ENCODE measurements at places on chromosomes 13 and 19.

DNA sequence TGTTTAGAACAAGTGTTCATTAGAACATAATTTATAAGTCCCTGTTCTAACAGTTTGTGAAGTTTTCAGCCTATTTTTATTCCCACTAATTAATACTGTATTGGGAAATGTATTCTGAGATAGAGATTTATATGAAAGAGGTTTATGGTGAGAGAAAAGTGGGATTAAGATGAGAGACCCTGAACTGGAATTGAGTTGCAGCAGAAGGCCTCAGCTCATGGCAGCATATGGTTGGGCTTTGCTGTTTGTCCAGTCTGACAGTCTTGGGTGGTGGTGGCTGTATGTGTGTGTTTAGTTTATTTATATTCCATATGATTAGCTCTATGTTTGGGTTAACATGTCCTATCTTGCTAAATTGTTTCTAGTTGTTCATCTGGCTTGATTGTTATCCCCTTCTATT, 575.1 kb downstream of the SLITRK5 start:
- DNase-seq, result peak; percentile 35

- no peak for DNase-seq
Observed at GRCh38 chr13:105936816-105937215, 598.6 kb downstream of the EFNB2 start.

DNA sequence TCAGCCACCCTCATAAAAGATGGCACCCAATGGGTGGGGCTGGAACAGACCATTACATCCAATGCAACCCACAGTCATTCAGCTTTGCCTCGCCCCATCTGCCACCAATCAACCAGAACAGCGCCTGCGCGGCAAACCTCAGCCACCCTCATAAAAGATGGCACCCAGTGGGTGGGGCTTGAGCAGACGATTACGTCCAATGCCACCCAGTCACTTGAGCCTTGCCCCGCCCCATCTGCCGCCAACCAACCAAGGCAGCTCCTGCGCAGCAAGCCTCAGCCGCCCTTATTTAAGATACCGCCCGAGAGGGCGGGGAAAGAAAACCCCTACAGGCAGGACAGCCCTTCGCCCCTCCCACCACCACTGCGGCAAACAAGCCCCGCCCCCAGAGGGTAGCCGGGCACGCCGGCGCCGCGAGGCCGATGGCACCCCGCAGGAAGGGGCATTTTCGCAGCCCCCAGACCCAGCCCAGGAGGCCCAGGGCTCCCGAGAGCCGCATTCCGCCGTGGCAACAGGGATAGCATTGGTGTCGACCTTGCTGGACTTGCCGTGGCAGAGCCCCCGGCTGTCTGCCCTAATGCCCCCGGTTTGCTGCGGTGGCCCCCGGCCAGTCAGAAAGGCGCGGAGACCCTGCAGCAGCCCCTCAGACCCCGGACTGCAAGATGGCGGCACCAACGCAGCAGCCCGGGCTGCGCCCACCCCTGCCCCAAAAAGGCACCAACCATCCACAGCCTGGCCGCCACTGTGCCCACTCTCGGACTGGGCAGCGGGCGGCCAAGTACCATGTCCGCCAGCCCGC, 675 bp downstream of the PEG3 start:
- DNase-seq, result no peak

DNA sequence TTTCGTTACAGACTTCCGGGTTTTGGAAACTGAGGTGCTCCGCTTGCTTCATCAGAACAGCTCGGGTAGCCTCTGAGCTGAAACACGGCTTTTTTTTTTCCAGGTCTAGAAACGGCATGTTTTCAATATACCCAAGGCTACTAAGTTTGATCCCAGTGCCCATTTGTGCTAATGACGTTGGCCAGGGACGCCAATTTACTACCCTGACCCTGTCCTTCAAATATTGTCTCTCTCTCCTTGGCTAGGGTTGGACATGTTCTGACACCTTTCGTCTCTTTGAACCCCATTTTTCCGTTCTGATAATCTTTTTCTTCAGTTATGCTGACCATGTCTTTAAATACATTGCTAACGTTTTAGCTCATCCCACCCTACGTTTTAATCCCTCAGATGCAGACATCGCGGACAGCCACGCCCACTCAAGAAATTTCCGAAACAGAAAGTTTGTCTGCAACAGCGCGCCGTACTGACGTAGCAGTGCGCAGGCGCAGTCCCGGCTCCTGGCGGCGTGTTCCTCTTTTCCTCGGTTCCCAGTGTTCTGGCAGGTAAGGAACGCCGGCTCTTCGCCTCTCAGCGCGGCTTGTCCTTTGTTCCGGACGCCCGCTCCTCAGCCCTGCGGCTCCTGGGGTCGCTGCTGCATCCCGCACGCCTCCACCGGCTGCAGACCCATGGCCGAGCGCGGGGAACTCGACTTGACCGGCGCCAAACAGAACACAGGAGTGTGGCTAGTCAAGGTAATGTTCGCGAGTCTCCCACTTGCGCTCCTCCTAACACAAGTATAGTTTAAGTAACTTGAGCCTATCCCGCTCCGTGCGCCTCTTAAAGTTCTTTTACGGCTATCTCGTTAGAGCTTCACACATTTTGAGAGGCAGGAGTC, at the start of gene GTF2F2:
TSS of gene GTF2F2 (plus strand) at position 520 of the 874 bp plus-strand sequence. CDS start at position 666, 146 bp downstream.
- peak; percentile 25 for DNase-seq

- no peak for DNase-seq
Observed at GRCh38 chr13:87769445-87769844, 98.3 kb downstream of the SLITRK5 start.

DNA sequence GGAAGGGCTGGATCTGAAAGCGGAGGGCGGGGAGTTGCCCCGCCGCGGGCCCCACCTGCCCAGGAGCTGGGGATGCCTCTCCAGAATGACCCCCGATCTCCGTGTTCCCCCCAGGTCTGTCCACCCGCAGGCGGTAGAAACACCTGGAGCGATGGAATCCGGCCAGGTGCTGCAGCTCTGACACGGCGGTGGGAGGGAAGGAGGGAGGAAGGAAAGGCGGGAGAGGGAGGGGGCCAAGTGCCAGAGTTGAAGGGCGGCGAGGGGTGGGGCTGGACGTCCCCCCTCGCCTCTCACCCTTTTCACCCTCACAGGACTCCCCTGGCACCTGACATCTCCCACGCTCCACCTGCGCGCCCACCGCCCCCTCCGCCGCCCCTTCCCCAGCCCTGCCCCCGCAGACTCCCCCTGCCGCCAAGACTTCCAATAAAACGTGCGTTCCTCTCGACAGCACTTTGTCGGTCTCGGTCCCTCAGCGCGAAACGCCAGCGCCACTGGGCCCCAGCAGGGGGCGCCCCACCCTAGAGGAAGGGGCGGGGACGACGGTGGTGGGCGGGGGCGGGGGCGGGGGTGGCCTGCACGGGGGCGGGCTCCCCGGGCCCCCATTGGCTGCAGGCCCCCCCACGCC, 337 bp upstream of the FXYD7 start:
- DNase-seq, result no peak

- DNase-seq, result peak; percentile 79
Observed at GRCh38 chr19:46866407-46867136, 5.8 kb downstream of the ARHGAP35 start.

DNA sequence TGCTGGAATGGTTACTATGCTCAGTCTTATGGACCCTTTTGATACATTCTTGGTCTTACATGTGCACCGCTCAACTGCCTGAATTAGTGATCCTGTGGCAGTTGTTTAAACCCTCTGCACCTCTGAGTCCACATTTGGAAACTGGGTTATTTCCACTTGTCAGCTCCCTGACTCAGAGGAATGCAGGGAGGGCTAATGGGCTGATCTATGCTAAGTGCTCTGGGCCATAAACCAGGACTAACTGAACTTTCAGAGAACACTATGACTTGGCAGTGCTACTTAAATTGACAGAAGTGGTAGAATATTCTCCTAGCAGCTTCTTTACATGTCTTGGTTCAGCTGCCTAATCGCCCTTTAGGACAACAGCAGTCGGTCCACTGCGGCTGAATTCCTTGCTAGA, 26.8 kb upstream of the MED4 start:
- DNase-seq, result no peak

GRCh38 chr13:80329250-80329649, 11.7 kb downstream of the SPRY2 start:
- DNase-seq, result no peak

DNA sequence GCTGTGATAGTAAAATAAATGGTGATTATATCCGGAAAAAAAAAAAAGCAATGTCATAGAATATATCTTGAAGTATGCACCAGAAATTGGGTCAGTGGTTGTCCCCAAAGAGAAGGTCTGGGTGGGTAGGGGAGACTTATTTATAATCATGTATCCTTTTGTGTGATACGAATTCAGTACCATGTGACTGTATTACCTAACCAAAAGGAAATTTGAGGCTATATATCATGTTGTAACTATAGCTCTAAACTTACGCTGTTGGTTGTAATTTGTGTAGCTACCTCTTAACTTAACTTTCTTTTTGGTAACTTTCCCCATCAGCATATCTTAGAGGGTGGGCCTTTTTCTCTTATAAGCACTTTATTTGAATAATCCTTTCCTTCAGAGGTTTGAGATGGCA, 25.2 kb upstream of the KCTD4 start:
- DNase-seq, result no peak

DNA sequence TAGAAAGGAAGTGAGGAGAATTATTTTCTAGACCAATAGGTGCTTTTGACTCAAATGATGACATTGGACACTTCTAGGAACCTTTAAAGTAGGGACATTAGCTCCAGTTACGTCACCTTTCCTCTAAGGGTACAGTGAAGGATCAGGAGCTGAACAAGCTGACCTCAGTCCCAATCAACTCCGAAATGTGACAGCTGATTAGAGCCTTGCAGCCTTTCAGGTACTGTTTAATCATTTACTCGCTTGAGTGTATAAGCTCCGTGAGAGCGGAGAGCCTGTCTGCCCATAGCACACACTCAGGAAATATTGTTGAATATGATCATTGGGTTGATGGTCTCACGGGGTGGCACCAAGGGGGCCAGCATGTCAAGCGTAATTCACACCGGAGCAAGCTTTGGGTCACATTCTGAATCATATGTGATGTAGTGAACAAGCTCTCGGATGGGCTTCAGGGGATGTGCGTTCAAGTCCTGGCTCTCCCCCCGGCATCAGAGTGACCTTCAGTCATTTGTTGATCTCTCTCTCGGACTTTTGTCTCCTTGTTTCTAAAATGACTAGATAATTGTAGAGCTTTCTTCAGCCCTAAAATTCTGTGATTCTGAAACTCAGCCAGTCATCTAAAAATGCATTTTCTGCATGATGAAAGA, 141.9 kb downstream of the ZIC5 start:
- DNase-seq, result no peak

- no peak for DNase-seq
Observed at GRCh38 chr13:20400774-20401173, 124.9 kb downstream of the CRYL1 start.

DNA sequence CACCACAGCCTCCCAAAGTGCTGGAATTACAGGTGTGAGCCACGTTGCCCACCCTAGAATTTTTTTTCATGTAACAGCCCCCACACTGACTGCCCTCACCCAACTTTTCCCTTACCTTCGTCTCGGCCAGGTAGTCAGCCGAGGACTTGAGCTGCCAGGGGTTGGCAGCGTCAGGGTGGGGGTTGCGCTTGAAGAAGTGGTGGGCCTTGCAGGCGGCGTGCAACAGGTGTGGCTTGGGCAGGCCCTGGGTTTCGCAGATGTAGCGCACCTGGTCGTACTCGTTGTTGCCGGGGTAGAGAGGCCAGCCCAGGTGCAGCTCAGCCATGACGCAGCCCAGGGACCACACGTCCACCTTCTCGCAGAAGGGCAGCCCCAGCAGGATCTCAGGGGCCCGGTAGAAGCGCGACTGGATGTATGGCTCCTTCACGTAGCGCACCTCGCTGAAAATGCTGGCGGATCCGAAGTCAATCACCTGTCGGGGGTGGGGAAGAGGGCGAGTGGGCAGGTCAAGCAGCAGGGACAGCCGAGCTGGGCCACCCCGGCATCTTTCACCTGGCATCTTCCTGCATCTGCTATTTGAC, 6.2 kb downstream of the HIPK4 start:
- no peak for DNase-seq

GRCh38 chr19:48458016-48458415, 2.6 kb downstream of the KCNJ14 start:
- DNase-seq, result no peak

DNA sequence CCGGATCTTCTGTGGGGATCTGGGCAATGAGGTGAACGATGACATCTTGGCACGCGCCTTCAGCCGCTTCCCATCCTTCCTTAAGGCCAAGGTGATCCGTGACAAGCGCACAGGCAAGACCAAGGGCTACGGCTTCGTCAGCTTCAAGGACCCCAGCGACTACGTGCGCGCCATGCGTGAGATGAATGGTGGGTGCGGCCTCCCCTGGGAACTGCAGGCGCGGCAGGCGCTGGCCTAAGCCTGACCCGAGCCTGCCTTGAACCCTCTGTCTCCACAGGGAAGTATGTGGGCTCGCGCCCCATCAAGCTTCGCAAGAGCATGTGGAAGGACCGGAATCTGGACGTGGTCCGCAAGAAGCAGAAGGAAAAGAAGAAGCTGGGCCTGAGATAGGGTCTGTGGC, 4.4 kb upstream of the ETV2 start:
- no peak for DNase-seq

- no peak for DNase-seq
Observed at GRCh38 chr19:14004619-14005348, 1.3 kb downstream of the RFX1 start.

DNA sequence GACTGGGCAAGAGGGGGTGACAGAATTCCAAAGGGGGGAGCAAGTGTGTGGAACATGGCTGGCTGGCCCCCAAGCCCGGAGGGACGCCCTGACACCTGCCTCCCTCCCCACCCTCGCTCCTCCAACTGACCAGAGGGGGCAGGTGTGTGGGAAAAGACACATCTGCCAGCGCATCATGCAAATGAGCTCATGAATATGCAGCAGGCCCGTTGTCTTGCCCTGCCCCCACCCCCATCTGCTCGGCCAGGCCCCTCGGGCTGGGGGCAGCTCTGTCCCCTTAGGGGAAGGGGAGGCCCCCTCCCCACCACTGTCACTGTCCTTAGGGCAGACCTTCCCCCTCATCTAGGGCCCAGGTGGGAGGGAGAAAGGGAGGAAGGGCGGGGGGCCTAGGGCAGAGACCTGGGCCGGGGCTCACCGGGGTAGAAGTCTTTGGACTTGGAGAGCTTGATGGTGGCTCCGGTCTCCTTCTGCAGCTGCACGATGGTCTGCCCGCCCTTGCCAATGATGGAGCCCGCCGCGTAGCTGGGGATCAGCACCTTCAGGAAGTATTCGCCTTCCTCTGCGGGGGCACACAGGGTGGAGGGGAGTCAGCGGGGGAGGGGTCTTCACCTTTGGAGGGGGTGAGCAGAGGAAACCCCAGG, 12.9 kb downstream of the NOVA2 start:
- DNase-seq, result no peak
